ENCODE measurements at places on chromosomes 6 and 20. TPM values are rescaled to one million over a fixed set of nuclear protein-coding genes. Genes with fewer than 3 reads are reported as not detected.

- DNase-seq, result no peak
Observed at GRCh38 chr6:39378960-39379425, 56.5 kb upstream of the KCNK16 start.

GRCh38 chr6:126890055-126890454 is 228.4 kb upstream of the RSPO3 start:
- DNase-seq, result no peak

Gene PTCRA
- not detected for total RNA-seq

DNA sequence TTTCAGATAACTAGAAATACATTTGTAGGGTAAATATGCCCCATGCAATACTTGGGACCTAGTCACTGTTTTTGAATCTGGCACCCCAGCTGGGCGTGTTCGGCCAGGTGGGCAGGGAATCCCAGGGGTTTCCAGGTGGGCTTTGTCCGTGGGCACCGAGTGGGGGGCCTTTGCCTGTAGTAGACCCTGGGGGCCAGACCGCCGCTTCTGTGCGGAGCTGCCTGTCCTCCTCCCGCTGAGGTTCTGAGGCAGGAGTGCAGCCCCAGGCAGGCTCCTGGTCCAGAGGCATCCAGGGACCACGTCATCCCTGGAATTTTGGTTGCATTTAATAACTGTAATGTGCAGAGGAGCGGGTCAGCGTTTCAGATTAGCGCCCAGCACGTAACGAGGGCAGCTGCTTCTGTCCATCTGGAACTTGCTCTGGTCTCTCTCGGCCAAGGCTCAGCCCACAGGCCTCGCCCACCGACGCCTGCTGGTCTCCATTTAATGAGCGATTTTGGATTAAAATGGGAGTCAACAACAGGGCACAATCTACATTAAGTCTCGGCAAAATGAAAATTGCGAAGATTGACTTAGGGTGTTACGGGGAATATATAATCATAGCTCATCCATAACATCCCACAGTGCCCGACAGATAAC is 12.8 kb downstream of the BHLHE23 start:
- DNase-seq, result no peak

- no peak for DNase-seq
Observed at GRCh38 chr6:158290659-158291058, 21.6 kb upstream of the TULP4 start.

Data from testis (tissue), 5 donors.